Activated CD4-positive, alpha-beta T cell treated with anti-CD3 and anti-CD28 coated beads, Interleukin-2, amount 50 U/mL, for 24 hours (primary cell): ENCODE measurements at places on chromosomes 16 and 17.

DNA sequence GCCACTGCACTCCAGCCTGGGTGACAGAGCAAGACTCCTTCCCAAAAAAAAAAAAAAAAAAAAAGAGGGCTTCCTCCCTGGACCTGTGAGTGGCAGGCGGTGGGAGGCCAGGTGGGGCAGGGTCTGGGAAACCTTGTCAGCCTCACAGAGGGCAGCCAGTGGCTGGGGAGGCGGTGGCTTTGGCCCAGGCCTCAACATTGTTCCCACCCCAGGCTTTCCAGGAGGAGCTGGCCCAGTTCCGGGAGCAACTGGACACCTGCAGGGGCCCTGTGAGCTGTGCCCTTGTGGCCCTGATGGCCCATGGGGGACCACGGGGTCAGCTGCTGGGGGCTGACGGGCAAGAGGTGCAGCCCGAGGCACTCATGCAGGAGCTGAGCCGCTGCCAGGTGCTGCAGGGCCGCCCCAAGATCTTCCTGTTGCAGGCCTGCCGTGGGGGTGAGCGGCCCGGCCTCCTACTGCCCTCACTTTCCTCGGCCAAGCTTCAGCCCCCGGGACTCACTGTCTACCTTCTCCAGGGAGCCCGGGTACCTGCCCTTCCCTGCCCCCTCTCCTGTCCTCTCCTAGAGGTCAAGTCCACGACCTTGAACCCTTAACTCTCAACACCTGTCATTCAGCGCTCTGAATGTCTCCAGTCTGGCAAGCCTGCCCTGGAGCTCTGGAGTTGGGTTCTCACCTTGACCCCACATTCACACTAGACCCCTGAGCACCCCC lies 12.4 kb downstream of the ZNF213 start:
- DNase-seq, result no peak

GRCh38 chr17:68972119-68972704 lies 17.0 kb upstream of the ABCA8 start:
- DNase-seq, result no peak

- DNase-seq, result no peak
These were observed 12.8 kb upstream of the PAFAH1B1 start for GRCh38 chr17:2580661-2581060.

GRCh38 chr17:56057869-56058268 lies 95.4 kb upstream of the ANKFN1 start:
- DNase-seq, result no peak

DNA sequence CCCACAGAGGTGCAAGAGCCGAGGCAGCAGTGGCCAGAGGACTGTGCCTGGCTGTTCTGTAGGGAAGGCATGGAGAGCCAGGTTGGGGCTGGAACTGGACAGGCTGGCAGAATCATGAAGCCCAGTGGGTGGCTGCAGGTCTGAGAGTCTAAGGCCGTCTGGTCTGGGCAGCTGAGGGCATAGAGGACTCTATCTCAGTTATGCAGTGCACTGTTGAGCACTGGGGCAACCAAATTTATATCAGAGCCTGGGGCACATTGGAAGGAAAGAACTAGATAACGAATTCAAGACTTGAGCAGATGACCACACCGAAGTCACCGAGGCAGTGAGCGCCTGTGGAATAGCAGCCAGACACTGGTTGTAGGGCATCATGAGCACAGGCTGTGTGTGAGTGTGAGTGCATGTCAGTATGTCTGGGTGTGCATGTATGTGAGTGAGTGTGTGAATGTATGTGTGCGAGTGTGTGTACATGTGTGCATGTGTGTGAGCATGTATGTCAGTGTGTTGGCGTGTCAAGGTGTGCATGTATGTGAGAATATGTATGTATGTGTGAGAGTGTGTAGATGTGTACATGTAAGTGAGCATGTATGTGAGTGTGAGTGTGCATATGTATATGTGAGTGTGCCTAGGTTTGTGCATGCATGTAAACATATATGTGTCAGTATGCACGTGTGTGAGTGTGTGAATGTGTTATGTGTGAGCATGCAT lies 37.0 kb downstream of the RGS9 start:
- no peak for DNase-seq

DNA sequence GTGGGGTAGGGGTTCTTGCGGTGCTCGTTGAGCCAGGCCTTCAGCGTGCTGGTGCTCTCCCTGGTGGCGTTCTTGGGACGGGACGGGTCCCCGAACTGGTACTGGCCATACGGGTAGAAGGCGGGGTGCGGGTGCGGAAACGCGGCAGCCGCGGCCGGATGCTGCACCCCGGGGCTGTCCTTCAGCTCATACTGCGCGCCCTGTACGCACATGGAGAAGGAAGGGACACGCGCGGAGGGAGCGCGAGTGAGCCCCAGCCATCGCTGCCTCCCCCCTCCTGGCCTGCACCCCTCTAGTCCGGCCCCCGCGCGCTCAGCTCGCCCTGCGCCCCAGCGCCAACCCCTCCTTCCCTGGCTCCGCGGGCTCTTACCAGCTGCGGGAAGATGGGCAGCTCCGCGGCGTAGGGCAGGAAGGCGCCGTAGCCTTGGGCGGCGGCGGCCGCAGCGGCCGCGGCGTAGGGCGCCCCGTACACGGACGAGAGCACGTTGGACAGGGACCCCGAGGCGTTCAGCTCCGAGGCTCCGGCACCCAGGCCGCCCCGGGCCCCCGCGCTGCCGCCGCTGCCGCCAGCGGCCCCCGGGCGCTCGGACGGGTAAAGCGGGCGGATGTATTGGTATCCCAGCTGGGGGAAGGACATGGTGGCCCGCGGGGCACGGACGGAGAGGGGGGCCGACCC lies 1.0 kb downstream of the IRX3 start:
- DNase-seq, result no peak

DNA sequence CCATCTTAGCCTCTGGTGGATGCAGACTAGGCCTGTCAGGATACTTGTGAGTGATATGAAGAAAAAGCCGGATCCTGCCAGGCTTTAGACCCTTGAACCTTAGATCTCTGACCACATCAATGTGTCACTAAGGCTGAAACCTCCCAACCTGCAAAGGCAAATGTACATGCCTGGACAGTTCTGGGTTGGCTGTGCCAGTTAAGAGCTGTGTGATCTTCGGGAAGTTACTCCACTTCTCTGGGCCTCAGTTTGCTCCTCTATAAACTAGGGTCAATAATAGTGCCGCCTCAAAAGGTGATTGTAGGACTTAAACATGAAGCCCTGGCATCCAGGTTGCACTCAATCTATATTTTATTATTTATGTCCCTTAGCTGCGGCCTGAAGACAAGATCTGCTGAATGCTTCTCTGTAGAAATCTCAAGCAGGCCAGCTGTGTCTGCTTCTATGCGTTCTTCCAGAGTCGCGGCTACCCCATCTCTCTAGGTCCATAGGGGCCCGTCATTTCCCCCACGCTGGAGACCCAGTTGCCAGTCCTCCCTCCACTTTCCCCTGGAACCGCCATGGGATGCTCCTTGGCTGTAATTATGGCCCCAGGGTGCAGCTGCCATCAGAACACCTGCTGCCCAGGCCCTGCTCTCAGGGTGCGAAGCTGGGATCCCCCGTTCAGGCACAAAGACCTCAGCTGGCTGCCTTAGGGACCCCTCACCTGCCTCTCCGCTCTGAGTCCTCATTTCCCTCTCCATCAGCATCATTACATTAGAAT lies 50.2 kb downstream of the AKAP1 start:
- DNase-seq, result no peak

GRCh38 chr17:63998721-63999679 lies 849 bp downstream of the PRR29 start:
- no peak for DNase-seq

DNA sequence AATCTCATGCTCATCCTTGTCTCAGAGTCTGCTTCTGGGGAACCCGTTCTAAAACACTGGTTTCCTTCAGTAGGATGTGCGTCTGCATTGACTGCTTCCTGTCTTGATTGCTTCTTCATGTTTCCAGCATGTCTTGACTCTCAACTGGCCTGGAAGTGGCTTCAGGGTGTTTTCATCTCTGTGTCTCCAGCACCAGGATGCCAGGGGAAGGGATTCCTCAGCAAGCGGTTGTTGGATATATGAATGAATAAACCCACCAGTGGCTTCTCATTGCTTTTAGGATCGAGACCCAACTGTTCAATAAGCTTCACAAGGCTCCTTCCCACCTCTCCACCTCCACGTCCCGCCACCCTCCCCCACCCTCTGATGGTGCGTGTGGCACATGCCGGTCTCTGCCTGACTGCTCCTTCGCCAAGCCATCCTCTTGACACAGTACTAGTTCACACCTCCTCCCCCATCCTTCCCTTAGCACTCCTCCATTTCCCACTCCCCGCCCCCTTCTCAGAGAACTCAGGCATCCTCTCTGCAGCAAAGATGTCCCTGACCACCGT lies 14.1 kb upstream of the TNS4 start:
- DNase-seq, result no peak

DNA sequence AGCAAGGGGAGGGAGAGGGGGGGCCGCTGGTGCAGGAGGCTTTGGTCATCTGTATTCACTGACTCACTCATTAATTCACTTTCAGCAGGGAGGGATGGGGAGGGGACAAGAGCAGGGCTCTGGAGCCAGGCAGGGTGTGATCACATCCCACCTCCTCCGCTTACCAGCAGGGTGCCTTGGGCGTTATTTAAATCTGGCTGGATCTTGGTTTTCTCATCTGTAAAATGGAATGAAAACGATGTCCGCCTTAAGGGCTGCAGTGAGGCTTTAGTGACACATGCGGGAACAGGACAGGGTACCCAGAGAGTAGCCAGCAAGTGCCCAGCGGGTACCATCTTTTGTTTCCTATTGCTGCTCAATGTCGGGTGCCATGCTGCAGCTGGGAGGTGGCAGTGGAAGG lies 161.0 kb downstream of the GSG1L start:
- DNase-seq, result no peak

GRCh38 chr17:50049636-50050035 lies 6.3 kb upstream of the ITGA3 start:
- DNase-seq, result no peak

DNA sequence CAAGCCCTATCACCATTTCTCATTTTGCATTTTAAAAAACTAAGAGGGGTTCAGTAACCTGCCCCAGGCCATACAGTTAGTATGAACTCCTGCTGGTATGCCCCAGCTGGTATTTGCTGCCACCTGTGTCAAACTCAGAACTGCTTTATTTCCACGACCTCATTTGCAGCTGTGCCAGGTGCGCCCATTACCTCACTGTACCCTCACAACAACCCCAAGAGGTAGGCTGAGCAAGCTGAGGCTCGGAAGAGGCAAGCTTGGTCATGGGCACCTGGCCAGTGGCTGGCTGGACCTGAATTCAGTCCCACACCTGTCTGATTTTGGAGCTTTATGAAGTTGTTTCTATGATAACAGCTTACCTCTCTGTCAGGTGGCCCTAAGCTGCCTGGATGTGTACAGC lies 7.6 kb downstream of the EPN2 start:
- DNase-seq, result no peak

DNA sequence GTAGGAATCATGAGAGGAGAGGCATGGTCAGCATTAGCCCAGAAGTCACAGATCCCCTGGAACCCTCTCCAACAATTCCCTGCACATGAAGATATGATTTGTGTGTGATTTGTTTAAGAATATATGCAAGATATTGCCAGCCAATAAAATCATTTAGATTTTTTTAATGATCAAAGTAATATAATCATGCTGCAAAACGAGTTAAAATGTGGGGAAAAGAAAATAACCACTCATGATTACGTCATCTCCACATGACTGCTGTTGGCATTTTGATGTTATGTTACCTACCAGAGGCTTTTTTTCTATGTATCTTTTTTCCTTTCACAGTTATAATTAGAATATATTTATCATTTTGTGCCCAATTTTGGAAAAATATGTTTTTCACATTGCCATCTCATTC lies 22.4 kb downstream of the SLC35G3 start:
- DNase-seq, result no peak
